ENCODE measurements at places on chromosomes 6 and 20. TPM values are rescaled to one million over a fixed set of nuclear protein-coding genes. Genes with fewer than 3 reads are reported as not detected.

The TINAG gene
- total RNA-seq, result not detected

The NRN1 gene
- 22.1 TPM for total RNA-seq

The SIGLEC1 gene
- total RNA-seq, result 8.4 TPM

The BYSL gene
- total RNA-seq, result 6.3 TPM

The OR12D3 gene
- total RNA-seq, result not detected

The SPEF1 gene
- total RNA-seq, result not detected

The BPIFB1 gene
- total RNA-seq, result not detected

The STMND1 gene
- not detected for total RNA-seq

The NNAT gene
- total RNA-seq, result 0.20 TPM

The CALHM4 gene
- total RNA-seq, result not detected

The TIAM2 gene
- total RNA-seq, result 9.7 TPM

The SERINC1 gene
- 191 TPM for total RNA-seq

The KCNQ2 gene
- 1.1 TPM for total RNA-seq

The GMPR gene
- total RNA-seq, result 13.6 TPM

The SNAI1 gene
- total RNA-seq, result 10.0 TPM

The PKHD1 gene
- not detected for total RNA-seq

The MOXD1 gene
- 6.0 TPM for total RNA-seq

The TREML4 gene
- not detected for total RNA-seq

The KCNK15 gene
- total RNA-seq, result 0.26 TPM

The C4A gene
- 332 TPM for total RNA-seq

The ADGRF5 gene
- 40.6 TPM for total RNA-seq

The IL17F gene
- total RNA-seq, result not detected

The DCBLD1 gene
- 16.7 TPM for total RNA-seq

The PHACTR1 gene
- 34.6 TPM for total RNA-seq
